ENCODE measurements at places on chromosomes 11 and 22. TPM values are rescaled to one million over a fixed set of nuclear protein-coding genes. Genes with fewer than 3 reads are reported as not detected.

The EHBP1L1 gene
- total RNA-seq, result 8.6 TPM

The MS4A4E gene
- not detected for total RNA-seq

The FAM181B gene
- 13.0 TPM for total RNA-seq

The CHRM1 gene
- 14.3 TPM for total RNA-seq

The KLHL35 gene
- 28.5 TPM for total RNA-seq

The MYO18B gene
- total RNA-seq, result not detected
